Large intestine (tissue), 12 donors: ENCODE measurements at places on chromosomes 6 and 20.

DNA sequence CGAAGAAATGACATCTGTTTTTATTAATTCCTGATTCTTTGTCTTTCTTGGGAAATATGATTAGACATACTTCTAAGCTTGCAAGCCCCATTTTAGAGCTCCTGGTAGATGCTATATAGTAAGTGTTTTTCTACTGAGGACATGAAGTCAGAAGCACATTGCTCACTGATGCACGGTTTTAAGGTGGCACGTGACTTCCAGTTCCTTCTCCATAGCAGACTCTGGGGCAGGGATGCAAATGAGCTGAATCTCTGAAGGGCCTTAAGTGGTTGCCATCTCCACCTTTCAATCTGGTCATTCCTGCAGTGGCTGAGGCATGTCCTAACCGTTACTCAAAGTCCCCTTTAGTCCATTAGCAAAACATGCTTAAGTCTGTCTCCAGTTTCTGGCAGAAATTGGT, 421.2 kb upstream of the HTR1E start:
- DNase-seq: no peak

DNA sequence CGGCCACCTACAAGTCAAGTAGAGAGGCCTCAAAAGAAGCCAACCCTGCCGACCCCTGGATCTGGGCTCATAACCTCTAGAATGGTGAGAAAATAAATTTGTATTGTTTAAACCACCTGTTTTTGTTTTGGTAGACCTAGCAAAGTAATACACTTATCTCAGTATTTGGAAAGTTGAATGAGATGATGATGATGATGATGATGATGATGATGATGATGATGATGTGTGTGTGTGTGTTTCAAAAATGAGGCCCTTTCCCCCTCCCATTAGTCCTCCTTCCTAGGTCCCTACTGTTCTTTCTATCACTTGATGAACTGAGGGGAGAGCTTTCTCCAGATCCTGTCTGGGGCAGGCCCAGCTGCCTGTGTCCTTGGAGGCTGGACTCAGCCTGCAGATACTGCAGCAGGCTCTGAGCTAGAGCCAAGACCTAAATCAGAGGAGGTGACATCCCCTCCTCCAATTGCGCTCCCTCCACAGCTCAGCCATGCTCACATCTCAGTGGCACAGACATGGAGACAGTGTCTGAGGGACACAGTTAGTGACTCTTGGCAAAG, 120.1 kb downstream of the LRFN2 start:
- DNase-seq: no peak

DNA sequence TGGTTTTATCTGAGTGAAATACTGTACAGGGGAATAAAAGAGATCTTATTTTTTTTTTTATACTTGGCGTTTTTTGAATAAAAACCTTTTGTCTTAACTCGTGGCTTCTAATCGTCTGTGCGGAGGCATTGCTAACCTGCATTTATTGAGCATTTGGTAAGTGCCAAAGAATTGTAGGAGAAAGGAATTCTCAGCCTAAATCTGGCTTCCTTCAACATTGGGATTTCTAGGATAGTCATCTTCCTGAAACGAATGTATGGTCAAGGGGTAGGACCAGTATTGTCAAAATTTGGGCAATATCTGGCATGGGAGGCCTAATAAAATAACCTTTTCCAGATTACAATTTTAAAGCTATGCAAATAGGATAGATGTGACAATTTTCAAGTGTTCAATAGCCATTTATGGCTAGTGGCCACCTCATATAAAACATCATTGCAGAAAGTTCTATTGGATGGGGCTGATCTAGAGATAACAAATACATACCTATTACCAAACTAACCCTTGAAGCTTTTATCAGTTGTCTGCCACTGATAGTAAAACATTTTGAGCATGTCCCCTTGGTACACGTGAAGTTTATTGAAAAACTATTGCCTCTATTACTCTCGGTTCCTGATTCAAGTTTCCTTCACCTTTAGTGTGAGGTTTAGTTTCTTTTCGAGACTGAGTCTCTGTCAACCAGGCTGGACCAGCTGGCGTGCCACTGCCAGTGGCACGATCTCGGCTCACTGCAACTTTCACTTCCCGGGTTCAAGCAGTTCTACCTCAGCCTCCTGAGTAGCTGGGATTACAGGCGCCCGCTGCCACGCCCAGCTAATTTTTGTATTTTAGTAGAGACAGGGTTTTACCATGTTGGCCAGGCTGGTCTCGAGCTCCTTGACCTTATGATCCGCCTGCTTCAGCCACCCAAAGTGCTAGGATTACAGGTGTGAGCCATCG, 5.6 kb downstream of the PIM1 start:
- DNase-seq: no peak

GRCh38 chr20:53247468-53248103, 275.4 kb downstream of the TSHZ2 start:
- DNase-seq: no peak

- no peak for DNase-seq
Observed at GRCh38 chr20:6818033-6818808, 50.7 kb downstream of the BMP2 start.

GRCh38 chr6:55058682-55059081, 115.6 kb upstream of the HCRTR2 start:
- no peak for DNase-seq

- DNase-seq: peak; percentile 89
Observed at GRCh38 chr6:70394518-70395300, 18.6 kb upstream of the FAM135A start.

DNA sequence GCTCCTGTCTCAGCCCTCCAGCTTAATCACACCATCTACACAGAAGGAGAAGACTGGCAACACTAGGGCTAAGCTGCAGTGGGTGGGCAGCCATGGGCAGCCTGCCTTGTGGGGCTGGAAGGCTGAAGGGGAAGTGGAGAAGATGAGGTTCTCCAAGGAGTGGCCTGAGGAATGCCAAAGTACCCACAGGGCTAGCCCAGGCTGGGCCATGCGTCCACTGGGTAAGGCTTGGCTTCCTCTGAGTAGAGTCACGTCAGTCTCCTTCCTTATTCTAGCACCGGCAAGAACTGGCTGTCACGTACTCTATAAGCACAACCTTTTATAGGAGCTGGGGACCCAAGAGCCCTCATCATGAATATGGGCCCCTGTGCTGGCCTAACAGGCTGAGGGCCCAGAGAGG, 110.6 kb upstream of the SIRPA start:
- no peak for DNase-seq

- DNase-seq: peak; percentile 92
Observed at GRCh38 chr20:36808317-36809257, 35.0 kb upstream of the DSN1 start.

DNA sequence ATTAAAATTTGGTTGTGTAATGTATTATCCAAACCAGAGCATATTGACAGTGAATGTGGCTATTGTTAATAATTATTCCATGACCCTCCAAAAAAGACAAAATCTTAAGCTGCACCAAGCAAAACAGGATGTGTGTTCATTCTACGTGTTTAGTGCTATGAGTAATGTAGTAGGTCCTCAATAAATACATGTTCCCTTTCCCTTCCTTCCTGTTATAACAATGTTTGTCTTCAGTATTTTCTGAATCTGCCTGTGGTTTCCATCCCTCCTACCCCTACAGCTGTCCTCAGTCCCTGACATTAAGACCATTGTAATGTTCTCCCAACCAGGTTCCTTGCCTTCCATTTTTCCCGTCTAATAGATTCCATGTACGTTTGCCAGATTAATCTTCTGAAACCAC, 163.8 kb downstream of the AIG1 start:
- DNase-seq: no peak

- no peak for DNase-seq
Observed at GRCh38 chr20:62466072-62466760, 9.6 kb downstream of the GATA5 start.

GRCh38 chr6:37242429-37243052, 15.0 kb upstream of the TBC1D22B start:
- DNase-seq: peak; percentile 58

GRCh38 chr6:27753668-27754407, 158.4 kb downstream of the OR2B2 start:
- peak; percentile 62 for DNase-seq

DNA sequence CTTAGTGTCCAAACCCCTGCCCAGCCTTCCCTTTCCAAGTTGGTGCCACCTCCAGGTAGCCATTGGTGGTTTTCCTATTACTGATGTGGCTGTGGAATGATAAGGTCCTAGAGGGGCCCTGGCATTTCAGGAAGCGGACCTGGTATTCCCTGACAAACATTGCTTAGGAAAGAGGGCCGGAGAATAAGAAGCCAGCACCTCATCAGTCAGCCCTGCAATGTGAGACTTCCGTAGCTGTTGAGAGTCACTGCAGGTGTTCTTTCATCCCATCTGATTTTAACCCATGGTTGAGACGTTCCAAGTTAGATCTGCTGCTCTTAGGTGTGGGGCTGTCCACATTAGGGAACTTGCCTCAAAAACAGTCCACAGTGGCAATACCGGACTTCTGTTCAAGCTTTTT, 14.8 kb upstream of the NPEPL1 start:
- no peak for DNase-seq

- peak; percentile 14 for DNase-seq
Observed at GRCh38 chr20:39112178-39112743, 150.1 kb downstream of the DHX35 start.

DNA sequence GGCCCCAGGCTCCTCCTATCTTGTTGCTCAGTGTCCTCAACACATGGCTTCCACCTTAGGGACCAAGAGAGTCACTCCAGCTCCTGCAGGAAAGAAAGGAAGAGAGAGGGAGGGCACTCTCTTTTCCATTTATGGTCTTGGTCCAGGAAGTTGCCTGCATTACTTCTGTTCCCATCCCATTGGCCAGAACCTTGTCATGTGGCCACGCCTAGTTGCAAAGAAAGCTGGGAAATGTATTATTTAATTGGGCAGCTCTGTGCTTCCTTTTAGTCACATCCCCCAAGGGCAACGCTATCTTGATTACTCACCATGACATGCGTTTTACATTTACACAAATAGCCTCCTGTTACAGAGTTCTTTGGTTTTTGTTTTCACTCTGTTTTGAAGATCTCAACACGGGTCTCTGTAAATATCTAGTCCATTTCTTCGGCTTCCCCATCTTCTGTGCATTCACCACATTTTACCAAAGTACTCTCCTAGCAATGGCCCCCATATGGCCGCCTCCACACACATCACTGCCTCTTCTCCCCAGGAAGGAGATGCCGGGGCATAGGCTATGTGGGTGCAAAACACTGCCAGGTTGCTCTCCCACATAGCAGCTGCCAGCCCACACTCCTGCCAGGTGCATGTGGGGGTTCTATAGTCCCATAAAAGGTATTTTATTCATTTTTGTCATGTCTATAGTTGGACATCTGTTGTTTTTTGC, 35.7 kb upstream of the ZMYND8 start:
- DNase-seq: no peak

DNA sequence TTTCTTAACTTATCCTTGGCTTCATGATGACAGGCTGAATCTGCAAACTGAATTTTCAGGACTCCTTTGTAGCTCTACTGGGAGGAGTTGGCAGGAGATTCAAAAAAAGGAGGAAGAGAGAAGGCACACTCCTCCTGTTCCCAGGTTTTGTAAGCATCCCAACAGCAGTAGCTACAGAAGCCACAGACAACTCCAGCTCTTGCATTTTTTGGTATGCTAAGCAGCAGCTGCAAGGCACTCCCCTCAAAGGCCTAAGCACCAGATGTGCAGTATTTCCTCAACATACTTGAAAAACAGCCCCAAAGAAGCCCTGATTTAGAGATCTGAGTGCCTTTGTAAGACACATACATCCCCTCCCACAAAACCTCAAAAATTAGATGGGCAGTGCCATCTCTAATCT, 328.6 kb upstream of the SYNCRIP start:
- no peak for DNase-seq

DNA sequence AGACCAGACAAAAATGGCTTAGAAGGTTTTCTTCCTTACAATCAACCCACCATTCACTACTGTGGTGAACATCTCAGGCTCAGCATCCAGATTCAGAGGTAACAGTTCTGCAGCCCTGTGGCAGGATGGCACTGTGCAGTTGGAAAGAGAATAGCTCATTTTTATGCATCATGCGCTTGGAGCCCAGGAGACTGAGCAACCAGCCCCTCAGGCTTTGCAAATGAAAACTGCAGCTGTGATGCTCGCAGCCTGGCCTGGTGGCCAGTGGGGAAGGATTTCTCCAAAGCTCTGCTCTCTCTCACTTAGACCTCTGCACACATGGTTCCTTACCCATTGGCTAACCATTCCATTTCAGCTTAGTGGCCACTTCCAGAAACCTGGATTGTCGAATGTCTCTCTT, 45.8 kb downstream of the GABRR2 start:
- no peak for DNase-seq

DNA sequence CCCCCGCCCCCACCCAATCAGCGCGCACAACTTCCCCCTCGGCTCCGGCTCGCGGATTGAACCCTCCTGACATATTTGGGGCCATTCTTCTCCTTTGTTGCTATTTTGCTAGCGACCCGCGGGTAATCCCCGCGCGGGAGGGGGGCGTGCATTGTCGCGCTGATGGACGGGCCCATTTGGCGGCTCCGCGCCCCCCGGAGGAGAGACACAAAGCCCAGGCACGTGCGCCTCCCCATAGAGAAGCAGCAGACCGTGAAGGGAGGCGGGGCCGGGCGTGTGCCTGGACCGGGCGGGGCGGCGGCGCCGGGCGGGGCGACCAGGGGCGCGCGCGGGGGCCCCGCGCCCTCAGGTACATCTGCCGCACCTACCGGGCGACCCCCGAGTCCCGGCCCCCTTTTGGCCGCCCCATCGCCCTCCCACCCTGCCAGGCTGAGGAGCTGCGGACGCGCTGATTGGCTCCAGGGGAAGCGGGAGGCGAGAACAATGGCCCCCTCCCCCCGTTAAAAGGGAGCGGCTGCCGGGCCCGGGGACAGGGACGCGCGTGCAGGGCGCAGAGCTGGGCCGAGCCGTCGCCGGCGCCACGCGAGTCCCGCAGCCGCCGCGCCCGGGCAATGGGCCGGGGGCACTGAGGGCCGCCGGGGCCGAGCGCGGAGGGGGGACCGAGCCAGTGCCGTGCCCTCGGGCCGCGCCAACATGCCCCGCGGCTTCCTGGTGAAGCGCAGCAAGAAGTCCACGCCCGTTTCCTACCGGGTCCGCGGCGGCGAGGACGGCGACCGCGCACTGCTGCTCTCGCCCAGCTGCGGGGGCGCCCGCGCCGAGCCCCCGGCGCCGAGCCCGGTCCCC, at the start of gene INSM1:
TSS of gene INSM1 (plus strand) at position 530 of the 843 bp plus-strand sequence. CDS start at position 694, 164 bp downstream.
- DNase-seq: peak; percentile 37

DNA sequence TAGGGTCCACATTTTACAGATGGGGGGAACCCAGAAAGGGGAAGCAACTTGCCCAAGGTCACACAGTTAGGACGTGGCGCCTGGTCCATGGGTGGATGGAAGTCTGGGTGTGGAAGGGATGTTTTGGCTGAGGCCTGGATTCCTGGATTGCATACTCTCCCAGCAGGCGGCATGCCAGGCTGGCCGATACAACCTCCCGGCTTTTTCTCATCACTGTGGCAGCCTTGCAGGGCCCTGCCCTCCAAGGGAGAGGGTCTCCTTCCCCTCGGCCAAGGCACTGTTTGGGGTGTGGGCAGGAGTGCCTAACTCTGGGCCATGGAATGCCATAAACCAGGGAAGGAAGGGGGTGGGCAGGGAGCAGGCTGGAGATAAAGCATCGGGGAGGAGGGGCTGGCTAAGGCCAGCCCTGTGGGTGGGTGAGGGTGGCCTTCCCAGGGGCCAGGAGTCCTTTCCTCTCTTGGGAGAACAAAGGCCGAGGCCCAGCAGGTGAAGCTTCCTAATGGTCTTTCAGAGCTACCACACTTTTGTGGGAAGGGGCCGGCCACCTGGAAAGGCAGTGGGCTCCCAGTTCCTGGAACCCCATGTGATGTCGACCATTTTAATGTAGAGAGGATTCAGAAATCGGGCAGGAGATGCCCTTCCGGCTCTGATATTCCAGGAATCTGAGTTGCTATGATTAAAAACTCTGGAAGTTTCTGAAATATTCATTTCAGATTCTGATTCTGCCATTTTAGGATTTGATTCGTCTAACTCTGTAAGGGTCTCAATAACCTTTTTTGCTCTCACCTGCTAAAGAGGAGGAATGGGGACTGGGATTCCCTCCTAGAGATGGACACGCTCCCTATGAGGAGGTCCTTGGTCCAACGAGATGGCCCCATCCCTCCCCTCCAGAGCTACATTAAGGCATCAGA, 4.2 kb downstream of the FOXS1 start:
- no peak for DNase-seq
